ENCODE measurements at places on chromosomes 12 and 14. TPM values are rescaled to one million over a fixed set of nuclear protein-coding genes. Genes with fewer than 3 reads are reported as not detected.
A peak's percentile ranks its signal among the peaks of the same experiment; 100 is the strongest.

GRCh38 chr12:13957576-13957975, 23.8 kb downstream of the GRIN2B start:
- DNase-seq = no peak
- peaks cover 28% of the 10 kb centered on the region for H3K27me3 ChIP-seq
- H3K4me3 ChIP-seq = no peak overlapping the region
- no peaks in the 10 kb centered on the region for H3K4me1 ChIP-seq
- no peak overlapping the region for H3K27ac ChIP-seq
- H3K36me3 ChIP-seq = no peaks in the 10 kb centered on the region

- DNase-seq = no peak
- no peak overlapping the region for H3K27ac ChIP-seq
- peaks cover 50% of the 10 kb centered on the region for H3K4me1 ChIP-seq
- no peaks in the 10 kb centered on the region for H3K27me3 ChIP-seq
- no peak overlapping the region for H3K4me3 ChIP-seq
- peaks cover 20% of the 10 kb centered on the region for H3K36me3 ChIP-seq
Measured at GRCh38 chr14:58641509-58641908, 3.7 kb downstream of the DACT1 start.

DNA sequence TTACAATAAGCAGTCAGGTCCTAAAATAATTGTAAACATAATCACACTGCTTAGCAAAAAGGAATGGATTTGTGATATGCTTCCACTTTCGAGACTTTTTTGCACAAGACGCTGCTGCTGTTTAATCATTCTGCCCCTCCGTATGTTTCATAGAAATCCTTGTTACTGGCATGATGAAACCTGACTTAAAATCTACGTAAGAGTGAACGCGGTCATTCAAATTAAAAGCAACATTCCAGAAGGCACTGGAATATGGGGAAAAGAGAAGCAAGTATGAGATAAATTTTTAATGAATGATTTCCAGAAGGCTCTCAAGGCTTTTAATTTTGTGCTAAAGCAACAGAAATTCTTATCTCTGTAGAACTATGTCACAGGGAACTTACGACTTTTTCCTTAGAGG, 1.1 kb downstream of the CNIH1 start:
- peak overlapping the region; percentile 85 for H3K27ac ChIP-seq
- H3K4me3 ChIP-seq = peak overlapping the region; percentile 100
- H3K27me3 ChIP-seq = peaks cover 8% of the 10 kb centered on the region
- H3K36me3 ChIP-seq = peaks cover under 1% of the 10 kb centered on the region
- peaks cover 67% of the 10 kb centered on the region for H3K4me1 ChIP-seq

- no peak for DNase-seq
- H3K36me3 ChIP-seq = peaks cover 3% of the 10 kb centered on the region
- no peak overlapping the region for H3K27ac ChIP-seq
- no peak overlapping the region for H3K4me3 ChIP-seq
- no peaks in the 10 kb centered on the region for H3K4me1 ChIP-seq
- peaks cover 6% of the 10 kb centered on the region for H3K27me3 ChIP-seq
Measured at GRCh38 chr14:96136371-96137005, 68.2 kb upstream of the BDKRB2 start.

- peak within 1 kb of the TSS; percentile 81 for H3K4me3 ChIP-seq
- no peaks in the 10 kb centered on the region for H3K36me3 ChIP-seq
- no peaks in the 10 kb centered on the region for H3K27me3 ChIP-seq
- peak within 1 kb of the TSS; percentile 14 for H3K27ac ChIP-seq
- H3K4me1 ChIP-seq = peaks cover 52% of the 10 kb centered on the region
Measured at GRCh38 chr14:75981426-75982265, at the start of gene TGFB3. Gene TGFB3 (minus strand): TSS chr14:75981995. CDS start chr14:75980893, 1,102 bp downstream.

DNA sequence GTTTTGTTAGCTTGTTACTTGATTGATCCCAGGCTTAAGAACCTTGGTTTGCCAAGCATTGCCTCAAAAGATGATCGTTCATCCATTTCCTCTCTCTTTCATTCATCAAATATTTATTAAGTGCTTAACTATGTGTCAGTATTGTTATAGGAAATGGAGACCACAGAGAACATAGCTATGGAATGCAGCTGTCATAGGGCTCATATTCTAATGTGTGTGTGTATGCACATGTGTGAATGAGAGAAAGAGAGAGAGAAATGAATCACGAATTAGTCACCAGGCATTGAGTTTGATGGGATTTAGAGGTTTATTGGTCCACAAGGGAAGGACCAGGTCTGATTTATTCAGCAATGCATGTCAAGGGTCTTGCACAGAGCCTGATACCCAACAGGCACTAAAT, 71.0 kb upstream of the FBXO21 start:
- H3K27ac ChIP-seq = no peak overlapping the region
- no peak for DNase-seq
- H3K4me3 ChIP-seq = no peak overlapping the region
- no peaks in the 10 kb centered on the region for H3K27me3 ChIP-seq

DNA sequence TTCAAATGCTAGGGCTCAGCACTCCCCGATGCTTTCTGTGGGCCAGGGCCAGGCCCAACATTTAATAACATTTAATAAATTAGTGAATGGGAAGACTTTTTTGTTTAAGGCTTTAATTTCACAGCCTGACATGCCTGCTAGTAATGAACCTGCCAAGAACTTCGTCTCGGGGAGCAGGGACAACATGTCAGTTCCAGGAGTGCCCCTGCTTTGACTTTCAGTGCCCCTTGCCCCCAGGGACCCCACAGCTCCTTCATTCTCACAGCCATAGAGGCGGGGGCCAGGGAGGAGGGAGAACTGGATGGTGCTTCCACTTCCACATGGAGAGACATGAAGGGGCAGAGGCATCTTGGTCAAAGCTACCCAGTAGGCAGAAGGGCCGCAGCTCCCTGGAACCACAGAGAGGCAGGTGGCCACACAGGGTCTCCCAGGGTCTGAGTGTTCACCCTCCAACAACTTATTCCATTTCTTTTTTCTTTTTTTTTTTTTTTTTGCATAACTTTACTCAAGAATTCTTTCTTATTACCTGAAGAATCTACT, 66.0 kb upstream of the DDX11 start:
- no peak for DNase-seq
- no peak overlapping the region for H3K27ac ChIP-seq
- no peaks in the 10 kb centered on the region for H3K36me3 ChIP-seq
- H3K27me3 ChIP-seq = peaks cover 8% of the 10 kb centered on the region

DNA sequence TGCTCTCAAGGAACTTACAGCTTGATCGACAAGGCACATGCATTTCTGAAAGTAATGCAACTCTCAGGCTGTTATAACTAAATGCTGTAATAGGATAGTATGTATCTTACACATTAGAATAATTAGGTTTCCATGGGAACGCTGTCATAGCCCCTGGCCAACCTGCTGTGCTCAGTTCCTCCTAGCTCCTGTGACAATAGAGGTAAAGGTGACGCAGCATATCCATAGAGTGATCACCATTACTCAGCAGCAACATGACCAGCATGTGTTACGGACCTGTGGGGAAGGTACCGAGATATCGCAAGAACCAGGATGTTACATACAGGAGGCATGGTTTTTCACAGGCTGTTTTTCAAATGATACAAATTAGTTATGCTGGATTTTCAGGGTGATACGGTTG, 150.7 kb downstream of the CAND1 start:
- DNase-seq = no peak
- no peaks in the 10 kb centered on the region for H3K27me3 ChIP-seq
- H3K4me3 ChIP-seq = no peak overlapping the region

- no peak overlapping the region for H3K27ac ChIP-seq
- DNase-seq = no peak
- H3K4me3 ChIP-seq = no peak overlapping the region
Measured at GRCh38 chr12:112236386-112236785, 111.0 kb downstream of the TRAFD1 start.

DNA sequence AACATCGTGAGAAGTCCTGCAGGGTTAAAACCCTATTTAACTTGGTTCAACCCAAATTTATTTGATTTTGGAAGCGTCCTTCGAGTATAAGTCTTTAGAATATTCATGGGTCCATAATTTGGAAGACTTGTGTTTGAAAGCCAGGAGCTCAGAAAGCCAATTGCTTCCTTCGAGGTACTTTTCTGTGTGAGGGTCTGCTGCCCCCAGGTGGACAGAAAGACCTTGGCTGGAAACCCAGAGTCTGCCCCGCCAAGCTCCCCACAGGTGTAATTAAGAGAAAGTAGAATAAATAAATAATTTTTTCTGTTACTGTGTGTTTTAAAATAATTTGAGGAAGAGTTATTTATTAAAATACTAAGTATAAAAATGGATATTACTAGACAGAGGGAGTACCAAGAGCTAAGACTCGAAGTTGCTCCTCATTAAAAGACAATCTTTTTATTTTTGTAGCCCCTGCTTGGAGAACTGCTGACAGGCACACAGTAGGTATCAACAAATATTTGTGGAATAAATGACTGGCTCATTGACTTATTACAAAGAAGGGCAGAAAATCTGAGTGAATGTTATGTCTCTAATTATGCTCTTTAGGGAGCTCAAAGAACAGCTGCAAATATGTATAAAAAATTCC, 105.8 kb downstream of the PAH start:
- H3K27ac ChIP-seq = no peak overlapping the region
- H3K27me3 ChIP-seq = peaks cover 8% of the 10 kb centered on the region
- DNase-seq = peak; percentile 24
- H3K4me1 ChIP-seq = no peaks in the 10 kb centered on the region
- H3K4me3 ChIP-seq = no peak overlapping the region
- no peaks in the 10 kb centered on the region for H3K36me3 ChIP-seq

DNA sequence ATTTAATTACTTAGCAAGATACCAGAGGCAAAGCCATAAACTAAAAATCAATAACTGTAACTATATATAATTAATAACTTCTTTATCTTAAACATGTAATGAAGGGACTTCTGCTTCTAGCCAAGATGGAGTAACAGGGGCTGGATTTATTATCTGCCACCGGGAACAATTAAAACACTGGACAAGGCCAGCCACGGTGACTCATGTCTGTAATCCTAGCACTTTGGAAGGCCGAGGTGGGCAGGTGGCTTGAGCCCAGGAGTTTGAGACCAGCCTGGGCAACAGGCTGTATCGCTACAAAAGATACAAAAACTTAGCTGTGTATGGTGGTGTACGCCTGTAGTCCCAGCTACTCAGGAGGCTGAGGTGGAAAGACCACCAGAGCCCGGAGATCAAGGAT, 113.6 kb downstream of the TAOK3 start:
- no peak overlapping the region for H3K4me3 ChIP-seq
- no peaks in the 10 kb centered on the region for H3K4me1 ChIP-seq
- H3K27ac ChIP-seq = no peak overlapping the region
- H3K36me3 ChIP-seq = peaks cover 3% of the 10 kb centered on the region
- DNase-seq = no peak

GRCh38 chr14:54646626-54647025, 79.7 kb downstream of the SAMD4A start:
- peaks cover 14% of the 10 kb centered on the region for H3K27me3 ChIP-seq
- no peak overlapping the region for H3K27ac ChIP-seq
- H3K4me3 ChIP-seq = no peak overlapping the region
- H3K4me1 ChIP-seq = peaks cover 16% of the 10 kb centered on the region

GRCh38 chr12:57616383-57617101, 5.3 kb downstream of the ARHGEF25 start:
- peaks cover 70% of the 10 kb centered on the region for H3K27me3 ChIP-seq
- DNase-seq = no peak
- no peaks in the 10 kb centered on the region for H3K36me3 ChIP-seq
- peaks cover 28% of the 10 kb centered on the region for H3K4me1 ChIP-seq
- no peak overlapping the region for H3K4me3 ChIP-seq

DNA sequence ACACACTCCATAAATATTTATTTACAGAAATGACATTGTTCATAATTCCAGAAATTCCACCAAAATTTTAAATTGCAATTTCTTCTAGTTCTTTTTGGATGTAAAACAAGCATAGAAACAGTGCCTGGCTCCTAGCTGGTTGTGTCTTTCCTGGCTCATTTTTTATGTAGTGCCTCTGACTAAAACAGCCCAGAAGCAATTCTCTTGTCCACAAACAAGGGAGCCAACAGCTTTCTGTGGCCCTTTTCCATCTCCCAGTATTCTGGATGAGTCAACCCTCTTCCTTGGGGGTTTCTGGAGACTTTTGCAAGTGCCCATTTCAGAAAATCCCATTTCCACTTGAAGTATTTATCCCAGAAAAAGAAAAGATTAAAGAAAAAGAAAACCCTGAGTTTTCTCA, 141.4 kb downstream of the PHLDA1 start:
- H3K27me3 ChIP-seq = peaks cover 50% of the 10 kb centered on the region
- no peak overlapping the region for H3K4me3 ChIP-seq
- H3K4me1 ChIP-seq = peaks cover 4% of the 10 kb centered on the region
- H3K36me3 ChIP-seq = no peaks in the 10 kb centered on the region
- no peak for DNase-seq
- no peak overlapping the region for H3K27ac ChIP-seq

DNA sequence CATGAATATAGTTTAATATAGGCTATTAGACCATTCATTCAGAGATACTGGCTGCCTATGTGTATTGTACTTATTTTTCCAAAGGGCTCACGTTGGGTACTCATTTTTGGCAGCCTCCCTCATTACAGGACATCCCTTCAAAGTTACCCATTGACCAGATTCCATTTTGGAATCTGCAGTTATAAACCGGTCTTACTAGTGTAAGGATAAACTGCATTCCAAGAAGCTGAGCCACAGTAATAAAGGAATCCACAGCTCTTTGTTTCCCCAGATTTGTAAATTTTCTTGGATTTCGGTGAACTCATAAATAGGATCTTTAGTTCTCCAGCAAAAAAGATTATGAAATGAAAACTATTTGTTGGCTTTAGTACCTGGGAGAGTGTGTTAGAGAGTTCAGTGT, 18.9 kb upstream of the CFL2 start:
- no peaks in the 10 kb centered on the region for H3K36me3 ChIP-seq
- H3K27ac ChIP-seq = no peak overlapping the region
- H3K4me3 ChIP-seq = no peak overlapping the region
- no peak for DNase-seq

Gene PDE3A
- total RNA-seq = not detected

Gene KCNK10
- total RNA-seq = not detected

Gene AMHR2
- total RNA-seq = not detected

Gene ENO2
- total RNA-seq = 145 TPM
